ENCODE measurements at places on chromosomes 1 and 21.

GRCh38 chr1:163148911-163149310 is 53.8 kb downstream of the RGS5 start:
- DNase-seq = no peak

DNA sequence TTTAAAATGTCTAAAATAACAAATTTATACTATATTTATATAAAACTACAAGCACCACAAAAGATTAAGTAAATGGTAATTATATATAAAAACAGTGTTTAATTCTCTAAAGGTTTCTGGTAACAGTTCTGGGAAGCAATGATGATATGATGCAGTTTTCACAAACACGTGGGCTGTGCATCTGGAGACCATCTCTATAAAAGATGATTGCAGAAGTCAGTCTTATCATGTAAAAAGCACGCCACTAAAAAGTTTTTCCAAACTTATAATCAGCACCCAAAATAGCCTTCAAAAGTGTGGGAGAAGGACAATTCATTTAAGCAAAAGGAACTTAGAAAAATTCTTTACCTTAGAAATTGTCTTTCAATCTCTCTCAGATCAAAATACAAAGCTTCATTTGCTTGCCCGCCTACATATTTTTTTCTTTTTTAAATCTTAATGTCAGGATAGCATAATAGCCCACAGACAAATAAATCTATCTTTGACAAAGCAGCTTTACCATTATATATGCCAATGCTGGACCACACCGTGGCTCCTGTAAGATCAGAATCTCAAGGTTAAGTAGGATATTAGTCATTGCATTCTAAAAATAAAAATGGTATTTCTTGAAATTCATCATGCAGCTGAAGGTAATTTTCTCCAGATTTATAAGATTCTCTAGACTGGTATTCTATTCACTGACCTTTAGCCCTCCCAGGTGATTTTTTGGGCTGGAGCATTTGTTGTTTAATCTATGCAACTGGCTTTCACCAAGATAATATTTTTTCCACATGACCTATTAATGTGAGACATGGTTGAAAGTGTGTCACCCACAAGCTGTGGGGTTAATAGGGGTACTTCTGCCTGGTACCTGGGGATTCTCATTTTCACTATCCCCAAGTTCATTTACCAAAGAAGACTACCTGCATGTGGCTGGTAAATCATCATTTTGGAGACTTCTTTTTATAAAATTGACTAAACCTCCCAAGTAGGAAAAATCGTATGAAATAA is 189.6 kb upstream of the ST6GALNAC5 start:
- no peak for DNase-seq

- no peak for DNase-seq
These were observed 200.6 kb downstream of the GRIK1 start for GRCh38 chr21:29739176-29739575.

- peak; percentile 49 for DNase-seq
These were observed 14.4 kb downstream of the FHAD1 start for GRCh38 chr1:15261155-15262002.
